ENCODE measurements at places on chromosomes 5 and 9.

DNA sequence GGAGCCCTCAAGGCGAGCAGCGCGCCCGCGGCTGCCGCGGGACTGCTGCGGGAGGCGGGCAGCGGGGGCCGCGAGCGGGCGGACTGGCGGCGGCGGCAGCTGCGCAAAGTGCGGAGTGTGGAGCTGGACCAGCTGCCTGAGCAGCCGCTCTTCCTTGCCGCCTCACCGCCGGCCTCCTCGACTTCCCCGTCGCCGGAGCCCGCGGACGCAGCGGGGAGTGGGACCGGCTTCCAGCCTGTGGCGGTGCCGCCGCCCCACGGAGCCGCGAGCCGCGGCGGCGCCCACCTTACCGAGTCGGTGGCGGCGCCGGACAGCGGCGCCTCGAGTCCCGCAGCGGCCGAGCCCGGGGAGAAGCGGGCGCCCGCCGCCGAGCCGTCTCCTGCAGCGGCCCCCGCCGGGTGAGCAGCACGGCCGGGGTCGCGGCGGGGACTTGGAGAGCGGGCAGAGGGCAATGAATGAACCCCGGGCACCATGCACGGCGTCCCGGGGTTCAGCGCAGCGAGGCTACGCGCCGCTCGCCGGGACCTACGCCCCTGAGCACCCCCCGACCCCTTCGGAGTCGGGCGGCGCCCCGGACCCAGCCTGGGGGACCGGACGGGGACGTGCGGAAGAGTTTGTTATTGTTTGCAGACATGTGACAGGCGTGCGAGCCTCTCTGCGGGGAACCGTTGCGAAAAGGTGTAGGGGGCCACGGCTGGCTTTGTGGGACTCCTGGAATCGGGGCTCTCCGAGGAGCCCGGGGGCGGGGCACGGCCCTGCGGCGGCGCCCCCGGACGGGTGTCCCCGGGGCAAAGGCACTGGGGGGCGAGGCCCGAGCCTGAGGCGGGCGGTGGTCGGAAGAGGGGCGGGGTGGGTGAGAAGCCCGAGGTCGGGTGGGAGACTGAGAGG is 553 bp downstream of the MAP3K1 start:
- peak; percentile 18 for DNase-seq

DNA sequence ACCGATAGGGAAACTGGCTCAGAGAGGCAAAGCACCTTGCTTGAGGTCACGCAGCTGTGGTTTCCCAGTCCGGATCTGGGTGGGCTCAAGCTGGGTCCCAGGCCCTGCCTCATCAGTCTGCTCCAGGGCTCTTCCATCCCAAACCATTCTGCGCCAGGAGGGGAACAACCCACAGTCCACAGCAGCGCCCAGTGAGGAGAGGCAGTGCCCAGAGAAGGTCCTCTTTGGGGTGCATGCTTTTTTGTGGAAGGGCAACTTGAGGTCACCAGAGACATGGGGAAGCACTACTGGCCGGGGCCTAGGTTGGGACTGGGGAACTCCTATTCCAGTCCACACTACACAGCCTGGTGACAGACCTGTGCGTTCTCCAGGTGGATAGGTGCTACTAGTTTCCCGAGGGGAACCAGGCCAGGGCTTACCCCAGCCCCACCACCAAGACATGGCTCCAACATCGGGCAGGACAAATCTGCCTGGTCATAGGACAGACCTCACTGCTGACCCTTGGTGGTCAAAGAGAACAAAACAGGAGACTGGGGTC is 62.5 kb upstream of the RNF130 start:
- DNase-seq, result no peak

DNA sequence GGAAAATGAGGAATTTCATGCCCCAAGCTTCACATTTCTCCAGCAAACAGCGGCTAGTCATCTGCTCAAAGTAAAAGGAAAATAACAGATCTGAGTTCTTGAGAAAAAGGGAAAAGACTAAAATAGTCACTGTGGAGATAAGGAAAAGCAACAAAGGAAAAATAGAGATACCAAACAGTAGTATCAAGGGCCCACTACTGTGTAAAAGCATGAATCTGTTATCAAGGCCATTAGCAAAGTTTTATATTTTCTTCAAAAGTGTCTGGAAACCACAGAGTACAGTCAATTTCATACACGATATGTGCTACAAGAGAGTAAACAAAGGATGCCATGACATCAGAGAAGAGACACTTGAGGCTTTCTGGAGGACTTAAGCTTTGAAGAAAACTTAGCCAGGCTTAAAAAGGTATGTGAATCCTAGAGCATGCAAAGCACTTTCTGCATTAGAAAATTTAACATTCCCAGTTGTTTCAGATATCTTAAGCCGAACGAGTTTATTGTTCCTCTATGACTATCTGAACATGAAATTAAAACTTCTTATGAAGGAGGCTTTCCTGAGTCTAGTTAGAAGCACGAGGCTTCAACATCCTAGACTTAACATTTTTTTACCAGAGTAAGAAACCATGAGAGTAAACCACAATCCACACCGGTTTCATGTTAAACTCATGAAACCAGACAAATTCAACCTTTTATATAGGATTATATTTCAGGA is 1.2 kb downstream of the TTC33 start:
- DNase-seq, result no peak

DNA sequence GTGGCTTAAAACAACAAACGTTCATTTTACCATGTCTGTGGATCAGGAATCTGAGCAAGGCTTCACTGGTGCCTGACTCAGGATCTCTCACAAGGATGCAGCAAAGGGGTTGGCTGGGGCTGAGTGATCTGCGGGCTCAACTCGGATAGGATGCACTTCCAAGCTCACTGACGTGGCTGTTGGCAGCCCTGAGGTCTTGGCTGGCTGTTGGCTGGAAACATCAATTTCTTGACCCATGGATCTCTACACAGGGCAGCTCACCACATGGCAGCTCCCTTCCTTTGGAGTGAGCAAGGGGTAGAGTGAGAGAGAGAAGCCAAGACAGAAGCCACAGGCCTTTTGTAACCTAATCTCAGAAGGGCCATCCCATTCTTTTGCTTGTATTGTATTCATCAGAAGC is 202.1 kb downstream of the NXNL2 start:
- DNase-seq, result no peak

DNA sequence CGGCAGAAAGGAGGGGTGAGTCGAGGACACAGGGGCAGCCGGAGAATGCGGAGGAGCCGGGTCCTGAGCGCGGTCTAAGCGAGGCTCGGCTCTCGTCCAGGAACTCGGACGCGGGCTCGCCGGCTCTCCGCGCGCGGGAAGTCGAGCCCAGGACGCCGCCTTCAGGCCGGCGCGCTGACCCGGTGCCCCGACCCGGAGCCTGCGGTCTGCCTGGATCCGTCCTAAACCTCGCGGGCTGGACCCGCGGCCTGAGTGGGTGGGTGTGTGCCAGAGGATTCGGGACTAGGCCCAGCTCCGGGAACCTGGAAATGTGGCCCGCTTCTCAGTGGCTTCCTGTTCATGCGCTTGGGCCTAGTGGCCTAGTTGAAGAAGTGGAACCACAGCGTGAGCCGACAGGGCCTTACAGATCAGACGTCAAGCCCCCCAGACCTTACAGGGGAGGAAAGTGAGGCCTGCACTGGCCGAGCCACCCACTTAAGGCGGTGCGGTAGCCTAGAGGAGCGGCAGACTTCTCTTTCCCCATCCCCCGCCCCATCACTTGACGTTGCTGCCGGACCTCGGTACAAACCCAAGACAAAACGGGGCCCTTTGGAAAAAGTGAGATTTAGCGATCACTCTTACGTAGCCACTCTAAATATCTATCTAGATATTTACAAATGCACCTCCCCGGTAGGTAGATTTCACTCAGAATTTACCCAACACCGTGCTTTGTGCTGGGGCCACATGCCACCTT is 1.2 kb downstream of the CDKN2B-AS1 start:
- no peak for DNase-seq

DNA sequence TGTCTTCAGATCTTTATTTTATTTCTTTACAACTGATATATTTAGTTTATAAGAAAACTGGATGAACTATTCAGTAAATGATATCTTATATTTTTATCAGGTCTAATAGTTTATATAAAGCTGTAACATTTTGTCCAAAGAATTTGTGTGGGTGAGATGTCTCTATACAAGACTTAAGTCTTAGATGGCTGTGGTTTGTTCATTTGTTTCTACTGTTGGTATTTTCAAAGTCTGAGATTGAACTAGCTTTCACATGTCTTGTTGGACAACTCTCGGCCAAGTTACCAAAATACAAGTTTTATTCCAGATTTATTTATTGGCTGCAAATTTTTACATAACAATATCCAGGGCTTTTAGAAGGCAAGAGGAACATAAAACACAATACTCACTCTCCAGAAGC is 286.0 kb downstream of the NR2F1-AS1 start:
- DNase-seq, result no peak

DNA sequence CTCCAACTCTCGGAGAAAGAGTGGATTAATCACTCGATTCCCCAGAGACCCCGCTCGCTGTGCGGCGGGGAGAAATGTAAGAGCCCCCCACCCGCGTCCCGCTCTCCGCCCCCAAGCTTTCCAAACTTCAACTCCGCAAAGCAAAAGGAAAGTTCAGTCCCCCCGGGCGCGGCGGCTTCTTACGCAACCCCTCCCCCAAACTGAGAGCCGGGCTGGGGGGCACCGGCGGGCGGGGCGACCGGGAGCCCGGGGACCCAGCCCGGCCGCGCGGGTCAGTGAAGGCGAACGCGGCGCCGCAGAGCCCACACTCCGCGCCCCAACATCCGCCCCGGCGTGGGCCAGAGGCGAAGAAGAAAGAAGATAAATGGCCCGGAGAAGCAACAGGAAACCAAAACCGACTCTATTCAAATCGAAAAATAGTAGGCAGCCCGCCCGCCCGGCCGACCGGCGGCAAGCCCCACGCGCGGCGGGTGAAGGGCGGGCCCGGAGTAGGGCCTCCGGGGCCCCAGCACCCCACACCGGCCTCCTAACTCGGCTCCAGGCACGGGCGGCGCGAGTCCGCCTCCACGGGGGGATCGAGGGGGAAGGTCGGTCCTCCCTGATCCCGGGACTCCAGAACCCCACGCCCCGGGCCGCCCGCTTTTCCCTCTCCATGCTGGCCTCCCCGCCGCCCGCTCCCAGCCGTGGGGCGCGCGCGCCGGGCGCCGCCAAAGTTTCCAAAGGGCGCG is 720 bp downstream of the NOTCH1 start:
- DNase-seq, result no peak

DNA sequence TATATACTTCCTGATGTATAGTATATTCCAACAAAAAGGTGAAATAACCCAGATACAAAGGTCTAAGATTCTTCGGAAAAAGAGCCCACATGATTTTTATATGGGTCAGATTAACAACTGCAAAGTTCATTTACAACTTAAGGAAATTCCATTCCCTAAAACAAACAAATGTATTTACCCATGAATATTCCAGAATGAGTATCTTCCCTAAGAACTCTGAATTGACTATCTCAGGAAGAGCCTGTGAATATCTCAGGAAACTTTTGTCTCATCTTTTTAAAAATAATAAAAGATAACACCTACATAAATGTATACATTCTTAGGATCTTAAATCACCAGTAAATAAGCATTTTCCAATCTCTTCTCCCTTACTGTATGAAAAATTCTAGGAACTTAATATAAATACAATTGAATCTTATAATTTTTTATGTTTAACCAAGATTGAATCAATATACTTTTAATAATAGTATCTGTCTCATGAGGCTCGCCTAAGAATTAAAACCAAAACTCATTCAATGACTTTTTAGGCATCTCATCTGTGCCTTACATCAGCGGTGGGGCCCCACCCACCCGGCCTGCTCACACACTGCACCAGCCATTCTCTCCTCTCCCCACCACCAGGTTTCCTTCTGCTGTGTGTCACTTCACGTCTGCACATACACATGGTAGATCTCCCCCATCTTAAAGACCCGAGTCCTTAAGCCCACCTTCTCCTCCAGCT is 78.1 kb downstream of the RAPGEF1 start:
- DNase-seq, result no peak

DNA sequence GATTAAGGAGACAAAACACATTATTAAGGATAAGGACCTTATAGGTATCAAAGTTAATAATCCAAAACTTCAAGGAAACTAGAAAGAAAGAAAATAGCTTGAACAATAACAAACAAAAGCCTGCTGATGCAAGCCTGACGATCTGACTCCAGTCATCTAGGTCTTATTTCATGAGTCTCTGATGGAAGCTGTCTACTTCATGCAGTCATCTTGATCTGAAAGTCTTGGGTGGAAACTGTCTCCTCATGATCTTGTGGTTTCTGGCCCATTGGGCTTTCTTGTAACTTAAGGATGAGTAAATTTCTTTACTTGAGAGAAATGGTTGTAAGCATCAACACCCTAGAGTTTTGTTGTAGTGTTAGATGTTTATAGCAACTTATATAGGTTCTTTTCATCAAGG is 20.6 kb upstream of the PSIP1 start:
- DNase-seq, result no peak

- DNase-seq, result no peak
Measured at GRCh38 chr5:73380710-73381589, 67.6 kb downstream of the FOXD1 start.

DNA sequence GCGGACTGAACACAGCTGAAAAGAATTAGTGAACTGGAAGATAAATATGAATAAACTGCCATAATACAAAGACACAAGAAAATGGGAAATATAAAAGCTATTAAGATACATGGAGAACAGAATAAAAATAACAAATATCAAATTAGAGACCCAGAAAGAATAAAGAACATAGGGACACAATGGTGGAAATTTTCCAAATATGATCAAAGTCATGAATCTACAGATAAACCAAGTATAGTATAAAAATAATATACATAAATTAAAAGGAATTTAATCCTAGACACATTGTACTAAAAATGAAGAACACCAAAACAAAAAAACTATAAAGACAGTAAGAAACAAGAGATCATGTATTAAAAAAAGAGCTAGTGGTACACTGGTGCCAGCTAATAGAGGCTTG is 194.9 kb downstream of the MLLT3 start:
- DNase-seq, result no peak

DNA sequence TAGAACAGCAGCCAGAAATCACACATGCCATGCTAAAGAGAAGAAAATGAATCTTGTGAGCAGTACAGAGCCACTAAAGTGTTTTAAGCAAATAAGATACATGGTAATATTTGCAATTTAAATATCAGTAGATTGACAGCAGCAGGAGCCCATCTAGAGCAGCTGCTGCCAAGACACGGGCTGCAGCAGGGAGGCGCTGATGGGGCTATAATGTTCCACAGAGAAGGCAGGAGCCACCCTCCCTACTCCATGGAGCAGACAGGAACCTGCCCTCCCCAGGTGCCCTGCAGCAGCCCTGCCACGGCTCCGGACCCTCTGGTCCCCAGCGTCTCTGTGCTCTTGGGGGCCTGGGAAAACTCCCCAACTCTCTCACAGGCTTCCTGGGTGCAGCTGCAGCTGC is 224.1 kb upstream of the ISL1 start:
- DNase-seq, result no peak

GRCh38 chr9:109426626-109427402 is 71.3 kb downstream of the PTPN3 start:
- DNase-seq, result no peak

DNA sequence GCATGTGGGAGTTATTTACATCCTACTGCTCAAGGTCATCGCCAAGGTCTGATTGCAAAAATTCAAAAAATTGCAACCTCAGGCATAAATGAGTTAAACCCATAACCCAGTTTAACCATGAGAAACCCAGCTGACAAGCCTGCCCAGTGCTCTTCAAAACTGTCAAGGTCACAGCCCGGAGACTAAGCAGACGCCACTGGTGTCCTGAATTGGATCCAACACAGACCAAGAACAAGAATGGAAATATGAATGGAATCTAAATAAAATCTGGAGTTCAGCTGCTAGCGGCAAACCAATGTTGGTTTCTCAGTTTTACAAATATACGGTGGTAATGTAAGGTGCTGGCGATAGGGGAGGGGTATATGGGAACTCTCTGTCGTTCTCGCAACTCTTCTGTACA is 201.5 kb upstream of the MVB12B start:
- DNase-seq, result no peak

GRCh38 chr5:150325426-150325825 is 22.7 kb upstream of the ARSI start:
- no peak for DNase-seq
